ENCODE measurements at places on chromosomes 4 and X.

GRCh38 chr4:83389037-83389720 is 54.5 kb upstream of the HPSE start:
- DNase-seq, result no peak

- DNase-seq, result no peak
Measured at GRCh38 chr4:169485791-169486742, 126.3 kb downstream of the NEK1 start.

DNA sequence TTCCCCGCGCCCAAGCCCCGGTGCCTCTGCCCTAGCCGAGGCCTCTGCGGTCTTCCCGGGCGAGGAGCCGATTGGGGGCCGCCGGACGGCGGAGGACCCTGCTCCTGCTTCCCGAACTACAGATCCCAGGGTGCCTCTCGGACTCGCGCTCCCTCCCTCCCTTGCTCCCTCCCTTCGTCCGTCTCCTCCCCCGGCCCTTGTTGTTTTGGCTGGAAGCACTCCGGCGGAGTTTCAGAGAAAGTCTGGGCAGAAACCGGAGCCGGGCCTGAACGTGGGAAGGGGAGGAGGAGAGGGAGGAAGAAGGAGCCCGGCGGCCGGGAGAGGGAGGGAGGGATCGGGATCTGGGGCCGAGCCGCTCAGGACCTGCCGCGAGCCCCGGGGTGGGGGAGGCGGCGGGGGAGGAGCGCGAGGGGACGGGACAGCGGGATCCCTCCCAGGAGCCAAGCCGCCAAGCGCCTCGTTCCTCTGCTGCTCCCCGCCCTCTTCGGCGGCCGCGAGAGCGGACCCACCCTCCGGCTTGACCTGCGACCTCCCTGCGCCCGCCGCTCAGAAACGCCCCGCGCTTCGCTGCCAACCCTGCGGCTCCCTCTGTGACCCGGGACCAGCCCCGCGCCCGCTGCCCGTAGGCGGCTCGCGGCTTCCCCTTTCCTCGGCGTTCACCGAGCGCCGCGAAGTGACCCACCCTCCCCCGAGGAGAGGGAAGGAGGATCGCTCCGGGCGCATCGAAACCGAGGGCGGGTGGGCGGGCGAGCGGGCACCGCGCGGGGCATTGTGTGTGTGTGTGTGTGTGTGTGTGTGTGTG is 496 bp upstream of the GAB1 start:
- no peak for DNase-seq

DNA sequence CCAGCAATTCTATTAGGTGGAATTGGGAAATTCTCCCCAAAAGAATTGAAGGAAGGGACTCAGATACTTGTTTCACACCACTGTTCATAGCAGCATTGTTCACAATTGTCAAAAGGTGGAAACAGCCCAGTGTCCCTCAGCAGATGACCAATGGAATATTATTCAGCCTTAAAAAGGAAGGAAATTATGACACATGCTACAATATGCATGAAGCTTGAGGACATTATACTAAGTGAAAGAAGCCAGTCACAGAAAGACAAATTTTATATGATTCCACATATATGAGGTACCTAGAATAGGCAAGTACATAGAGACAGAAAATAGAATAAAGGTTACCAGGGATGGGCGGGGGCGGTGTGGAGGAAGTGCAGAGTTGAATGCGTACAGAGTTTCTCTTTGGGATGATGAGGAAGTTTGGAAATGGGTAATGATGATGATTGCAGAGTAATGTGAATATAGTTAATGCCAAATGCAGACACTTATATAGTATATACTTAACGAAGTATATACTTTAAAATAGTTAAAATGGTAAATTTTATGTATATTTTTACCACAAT is 29.6 kb downstream of the DOCK11 start:
- no peak for DNase-seq

DNA sequence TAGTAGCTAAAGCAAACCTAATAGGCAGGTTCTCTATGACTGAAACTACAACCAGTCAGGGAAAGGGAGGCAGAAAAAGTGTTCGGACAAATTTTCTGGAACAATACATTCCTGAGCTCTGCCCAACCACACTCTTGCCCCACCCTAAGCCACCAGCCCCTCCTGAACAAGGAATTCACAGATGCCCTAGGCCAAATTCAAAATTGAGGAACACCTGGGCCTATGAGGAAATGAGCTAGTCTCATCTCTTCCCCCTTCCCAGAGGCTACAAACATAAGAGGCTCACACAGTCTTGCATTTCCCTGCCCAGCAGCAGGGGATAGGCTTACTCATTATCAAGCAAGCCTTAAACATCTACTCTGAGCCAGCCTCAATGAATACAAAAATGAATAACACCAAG is 284.7 kb downstream of the ZNF674 start:
- no peak for DNase-seq

- no peak for DNase-seq
Measured at GRCh38 chrX:37763400-37763799, 16.5 kb upstream of the CYBB start.

DNA sequence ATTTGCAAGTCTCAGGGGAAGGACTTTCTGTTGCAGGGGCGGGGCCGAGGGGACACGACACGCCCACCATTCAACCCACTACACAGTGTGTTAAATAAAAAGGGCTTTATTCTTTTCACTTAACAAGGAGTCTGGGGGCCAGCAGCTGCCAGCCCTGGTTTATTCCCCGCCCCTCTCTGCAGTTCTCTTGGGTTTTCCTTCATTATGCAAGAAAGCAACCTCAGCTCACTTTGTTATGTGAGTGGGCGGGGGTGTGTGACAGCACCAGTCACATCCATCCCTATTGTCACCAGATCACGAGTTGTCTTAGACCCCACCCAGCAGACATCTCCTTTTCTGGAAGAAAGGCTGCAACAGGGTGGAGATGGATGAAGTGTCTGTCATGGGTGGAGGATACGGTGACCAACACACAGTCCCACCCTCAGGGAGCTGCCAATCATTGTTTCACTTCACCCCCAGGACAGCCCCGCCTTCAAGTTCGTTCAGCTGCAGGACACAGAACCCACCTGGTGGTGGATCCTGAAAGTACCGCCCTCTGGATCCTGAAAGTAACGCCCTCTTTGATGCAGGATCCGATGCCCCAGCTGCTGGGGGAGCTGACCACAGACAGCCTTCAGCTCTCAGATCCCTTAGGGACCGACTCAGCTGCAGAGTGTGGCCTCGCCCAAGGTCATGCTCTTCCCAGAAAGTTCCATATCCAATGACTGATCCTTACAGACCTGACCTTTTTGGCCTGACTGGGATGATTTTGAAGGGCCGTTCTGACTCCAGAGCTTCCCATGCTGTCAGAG is 79.6 kb downstream of the SMIM20 start:
- no peak for DNase-seq

- no peak for DNase-seq
Measured at GRCh38 chr4:80090090-80090489, 17.1 kb upstream of the ANTXR2 start.

- no peak for DNase-seq
Measured at GRCh38 chr4:90543419-90544170, 416.4 kb downstream of the CCSER1 start.

DNA sequence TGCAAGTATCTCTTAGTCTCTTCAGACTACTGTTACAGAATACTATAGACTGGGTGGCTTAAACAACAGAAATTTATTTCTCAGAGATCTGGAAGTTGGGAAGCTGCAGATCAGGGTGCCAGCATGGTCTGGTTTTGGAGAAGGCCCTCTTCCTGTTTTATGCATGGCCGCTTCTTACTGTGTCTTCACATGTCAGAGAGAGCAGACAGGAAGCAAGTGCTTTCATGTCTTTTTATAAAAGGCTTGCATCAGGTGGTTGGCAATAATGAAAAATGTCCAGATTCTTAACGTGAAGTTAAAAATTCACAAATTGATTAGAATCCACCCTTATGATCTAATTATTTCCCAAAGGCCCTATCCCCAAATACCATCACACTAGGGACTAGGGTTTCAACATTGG is 284.9 kb downstream of the RPA4 start:
- no peak for DNase-seq

DNA sequence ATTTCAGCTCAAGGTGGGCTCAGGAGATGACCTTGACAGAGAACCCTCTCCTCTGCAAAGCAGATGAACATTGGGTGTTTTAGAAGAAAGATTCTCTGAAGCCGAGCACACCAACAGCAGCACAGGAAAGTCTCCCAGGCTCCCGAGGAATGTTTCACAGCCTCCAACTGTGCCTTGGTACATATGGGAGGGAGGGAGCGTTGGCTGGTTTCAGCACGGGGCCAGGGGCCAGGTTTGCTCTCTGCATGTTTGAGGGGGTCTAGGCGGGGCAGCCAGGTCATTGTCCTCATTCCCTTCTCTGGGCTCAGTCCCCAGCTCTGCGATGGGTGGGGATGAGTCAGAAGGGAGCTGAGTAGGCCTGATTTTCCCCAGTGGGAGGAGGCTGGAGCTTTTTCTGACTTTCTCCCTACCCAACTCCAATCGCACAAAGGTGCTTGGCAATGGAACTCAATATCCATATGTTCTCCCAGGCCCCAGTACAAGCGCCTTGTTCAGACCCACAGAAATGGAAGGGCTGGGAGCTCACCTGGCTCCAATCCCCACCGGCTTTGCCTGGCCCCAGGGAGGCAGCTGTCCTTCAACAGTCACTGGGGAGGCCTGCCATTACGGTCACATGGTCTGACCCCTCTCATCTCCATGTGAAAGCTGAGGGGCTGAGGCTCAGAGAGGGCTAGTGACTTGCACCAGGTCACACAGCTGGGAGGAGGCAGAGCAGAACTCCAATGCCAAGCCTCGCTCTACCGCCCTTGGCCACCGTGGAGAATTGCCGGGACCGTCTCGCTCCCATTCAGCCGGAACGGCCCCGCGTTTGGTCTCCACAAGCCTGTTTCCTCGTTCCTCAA is 108.4 kb upstream of the AFAP1 start:
- no peak for DNase-seq

DNA sequence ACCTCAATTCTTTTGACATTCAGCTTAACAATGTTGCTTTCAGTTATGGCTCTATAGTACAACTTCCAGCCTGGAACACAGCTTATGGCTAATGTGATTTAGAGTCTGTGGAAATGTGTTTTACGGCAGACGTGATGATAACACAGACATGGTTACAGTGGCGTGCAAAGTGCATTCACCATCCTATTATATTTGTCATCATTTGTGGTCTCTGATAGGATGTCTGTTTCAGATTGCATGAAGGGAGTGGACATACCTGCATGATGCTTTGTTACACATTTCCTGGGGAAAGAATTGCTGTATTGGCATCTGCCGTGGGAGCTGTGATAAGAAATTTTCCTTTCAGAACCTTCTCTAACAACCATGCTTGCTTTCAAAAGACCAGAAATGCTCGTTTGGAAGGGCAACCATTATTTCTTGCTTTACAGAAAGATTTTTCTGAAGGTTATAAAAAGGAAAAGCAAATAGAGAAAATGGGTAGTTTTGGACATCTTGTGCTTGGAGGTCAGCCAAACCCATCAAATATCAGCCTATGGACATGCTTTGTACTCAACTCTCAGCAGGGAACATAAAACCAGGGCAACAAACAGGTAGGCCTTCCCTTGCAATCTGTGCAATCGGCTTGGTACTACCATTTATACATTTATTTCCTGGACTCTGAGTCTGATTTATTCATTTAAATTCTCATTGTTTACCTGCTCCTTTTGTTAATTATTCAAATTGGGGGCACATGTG is 273.9 kb downstream of the TLL1 start:
- no peak for DNase-seq

DNA sequence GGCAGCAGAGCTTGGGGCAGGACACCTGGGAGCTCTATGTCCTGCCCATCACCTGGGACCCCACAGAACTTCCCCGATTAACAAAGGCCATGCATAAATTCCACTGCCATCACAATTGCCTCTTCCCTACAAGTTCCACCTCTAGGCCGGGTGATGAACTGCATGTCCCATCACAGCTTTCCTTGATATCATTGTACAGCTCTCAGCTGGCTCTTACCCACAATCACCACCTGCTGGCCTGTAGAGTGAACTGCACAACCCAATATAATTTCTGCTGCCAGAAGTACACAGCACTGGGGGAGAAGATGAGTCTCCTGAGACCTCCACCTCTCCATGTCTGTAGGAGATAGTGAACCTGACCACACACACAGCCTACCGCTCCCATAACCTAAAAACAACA is 285.0 kb upstream of the AADAT start:
- DNase-seq, result no peak

DNA sequence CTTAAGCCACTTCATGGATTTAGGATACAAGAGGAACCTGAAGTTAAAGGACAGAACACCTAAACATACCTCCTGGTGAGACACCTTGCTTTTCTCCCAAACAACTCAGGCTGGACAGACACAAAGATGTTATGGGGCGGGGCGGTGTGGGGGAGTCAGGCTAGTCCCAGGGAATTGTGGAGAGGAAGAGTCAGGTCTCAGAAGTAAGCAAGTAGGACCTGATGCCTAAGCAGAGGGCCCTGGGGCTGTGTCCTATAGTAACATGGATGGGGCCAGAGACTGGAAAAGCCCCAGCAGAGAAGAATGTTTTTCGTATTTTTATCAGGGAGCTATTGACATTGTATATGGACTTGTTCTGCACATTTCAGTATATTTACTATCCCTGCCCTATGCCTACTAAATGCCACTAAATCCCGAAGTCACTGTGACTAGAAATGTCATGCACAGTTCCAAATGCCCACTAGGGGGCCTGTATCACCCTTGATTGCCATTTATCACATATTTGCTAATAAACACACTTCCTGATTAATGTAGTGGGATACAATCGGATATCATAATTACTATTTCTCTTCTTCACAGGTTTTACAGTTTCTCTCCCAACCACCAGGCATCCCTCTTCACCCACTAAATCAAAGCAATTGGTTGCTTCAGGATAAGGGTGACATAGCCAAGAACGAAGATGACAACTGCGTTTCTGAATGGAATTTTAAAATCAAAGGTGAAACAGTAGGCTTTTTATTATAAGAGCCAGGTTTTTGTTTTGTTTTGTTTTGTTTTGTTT is 23.8 kb upstream of the ARHGAP10 start:
- peak; percentile 34 for DNase-seq

GRCh38 chr4:134906404-134907023 is 704.9 kb upstream of the PABPC4L start:
- no peak for DNase-seq

All from stimulated activated naive CD4-positive, alpha-beta T cell treated with Interleukin-2 at 50 U/mL for 16 hours (primary cell).